ENCODE measurements at places on chromosomes 2 and 18.

DNA sequence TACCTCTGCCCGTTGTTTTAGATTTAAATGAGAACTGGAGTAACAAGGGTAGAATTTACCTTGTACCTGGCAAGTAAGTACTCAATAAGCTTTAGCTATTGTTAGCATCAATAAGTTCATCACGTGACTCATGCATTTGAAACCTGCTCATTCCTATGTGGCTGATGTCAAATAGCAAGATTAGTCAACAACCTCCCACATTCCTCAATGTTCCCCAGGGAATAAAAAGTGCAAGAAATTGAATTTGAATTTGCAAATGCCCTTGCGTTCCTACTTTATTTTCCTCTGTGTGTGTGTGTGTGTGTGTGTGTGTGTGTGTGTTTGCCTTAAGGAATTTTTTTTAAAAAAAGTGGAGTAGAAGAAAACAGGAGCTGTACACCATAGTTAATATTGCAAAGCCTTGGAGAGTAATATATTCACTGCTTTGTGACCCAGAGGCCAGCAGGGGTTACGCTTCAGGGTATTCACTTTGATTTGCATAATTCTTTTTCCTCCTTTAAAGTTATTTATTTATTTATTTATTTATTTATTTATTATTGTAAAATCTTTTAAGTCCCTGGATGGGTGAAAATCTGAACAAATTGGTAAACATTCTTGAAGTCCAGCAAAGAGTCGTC lies 43.9 kb upstream of the DNAH7 start:
- no peak for DNase-seq

DNA sequence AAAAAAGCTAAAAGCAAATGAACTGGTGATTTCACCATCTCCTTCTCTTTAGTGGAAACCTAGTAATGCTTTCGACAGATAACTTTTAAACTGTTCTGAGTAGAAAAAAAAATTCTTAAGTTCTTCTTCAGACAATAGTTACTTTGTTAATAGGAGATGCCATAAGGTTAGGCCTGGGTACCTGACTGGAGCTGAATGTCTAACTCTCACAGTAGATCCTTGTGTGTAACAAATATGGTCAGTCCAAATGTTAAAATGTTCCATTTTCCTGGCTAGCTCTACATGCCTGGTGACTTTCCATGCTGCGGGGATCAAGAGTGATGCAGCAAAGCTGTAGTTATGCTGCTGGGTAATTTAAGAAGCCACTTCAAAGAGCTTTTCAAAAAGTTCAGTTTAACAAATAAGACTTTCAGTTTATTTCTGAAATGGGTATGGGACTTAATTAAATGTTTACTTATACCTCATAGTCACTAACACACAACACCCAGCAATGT lies 264.0 kb upstream of the SESTD1 start:
- no peak for DNase-seq

DNA sequence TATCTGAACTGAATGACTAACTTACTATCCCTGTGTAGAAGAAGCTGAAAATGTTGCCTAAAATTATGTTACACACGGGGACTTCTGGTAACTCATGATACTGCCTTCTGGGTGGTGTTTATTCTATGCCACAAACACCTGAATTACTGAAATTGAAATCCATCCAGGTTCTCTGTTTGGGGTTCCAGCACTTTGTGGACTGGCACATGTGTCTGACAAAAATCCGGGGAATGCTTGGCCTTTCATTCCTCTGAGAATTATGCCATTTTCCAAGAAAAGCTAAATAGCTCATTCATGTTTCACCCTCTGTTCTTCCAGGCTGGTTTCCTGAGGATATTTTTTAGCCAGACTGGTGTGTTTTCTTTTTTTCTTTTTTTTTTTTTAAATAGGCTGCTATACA lies 59.5 kb upstream of the POU3F3 start:
- no peak for DNase-seq

GRCh38 chr18:79200546-79201268 lies 131.5 kb downstream of the ATP9B start:
- DNase-seq, result no peak

DNA sequence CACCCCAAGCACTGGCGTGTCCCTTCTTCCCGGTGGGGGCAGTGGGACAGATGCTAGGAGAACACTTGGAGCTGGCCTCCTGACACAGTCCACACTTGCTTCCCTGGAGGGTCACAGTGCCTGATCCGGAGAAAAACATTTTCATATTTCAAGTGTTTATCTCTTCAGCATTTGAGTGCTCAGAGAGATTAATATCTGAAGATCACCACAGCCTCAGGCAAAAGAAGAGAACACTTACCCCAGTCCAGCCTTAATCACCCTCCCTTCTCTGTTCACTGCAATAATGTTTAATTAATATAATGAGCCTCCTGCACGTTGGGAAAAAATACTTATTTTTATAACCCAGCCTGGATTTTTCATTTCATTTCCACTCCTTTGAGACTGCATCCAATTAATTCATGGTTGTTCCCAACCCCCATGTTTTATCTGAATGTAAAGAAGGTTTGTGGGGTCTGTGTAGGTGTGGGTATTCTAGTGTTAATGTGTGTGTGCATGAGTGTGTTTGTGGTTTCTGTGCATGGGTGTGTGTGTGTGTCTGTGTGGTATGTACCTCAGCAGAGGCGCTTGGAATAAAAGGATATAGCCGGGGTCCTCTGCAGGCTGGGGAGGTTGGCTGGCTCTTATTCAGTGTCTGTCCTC lies 72.1 kb downstream of the NRP2 start:
- no peak for DNase-seq

- no peak for DNase-seq
Measured at GRCh38 chr2:165202239-165202638, 1.6 kb downstream of the SCN3A start.

DNA sequence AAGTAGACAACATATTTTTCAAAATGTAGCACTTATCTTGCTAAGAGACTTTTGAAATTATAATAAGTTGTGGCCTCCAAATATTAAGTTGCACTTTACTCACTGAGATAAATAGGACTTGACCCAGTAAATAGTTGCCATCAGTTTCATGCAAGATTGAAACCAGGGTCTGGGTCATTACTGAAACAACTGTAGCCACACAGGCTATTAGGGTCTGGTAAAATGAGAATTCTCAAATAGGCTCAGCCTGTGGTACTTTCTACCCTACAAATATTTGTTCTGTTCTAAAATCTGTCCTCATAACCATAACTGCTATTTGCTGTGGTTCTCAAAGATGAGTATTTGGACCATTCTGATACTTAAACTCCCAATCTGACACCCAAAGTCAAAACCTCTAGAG lies 115.4 kb upstream of the STK17B start:
- DNase-seq, result no peak

DNA sequence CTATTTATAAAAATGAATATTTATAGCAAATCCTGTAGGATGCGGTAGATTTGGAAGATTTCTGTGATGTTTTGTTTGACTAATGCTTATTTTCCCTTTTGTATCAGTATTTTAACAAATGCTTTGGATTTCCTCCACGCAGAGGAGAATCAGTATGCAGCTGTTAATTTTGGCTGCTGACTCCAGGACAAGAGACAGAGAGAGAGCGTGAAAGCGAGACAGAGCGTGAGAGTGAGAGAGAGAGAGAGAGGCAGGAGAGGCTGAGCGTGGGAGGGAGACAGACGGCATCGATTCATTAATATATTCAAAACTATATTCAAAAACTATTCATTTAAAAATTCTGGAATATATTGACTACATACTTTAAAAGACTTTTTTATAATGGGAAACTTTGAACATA lies 62.5 kb downstream of the RRM2 start:
- DNase-seq, result no peak

Data from mucosa of gallbladder (tissue), 1 donor.